ENCODE measurements at places on chromosomes 6 and 20.

DNA sequence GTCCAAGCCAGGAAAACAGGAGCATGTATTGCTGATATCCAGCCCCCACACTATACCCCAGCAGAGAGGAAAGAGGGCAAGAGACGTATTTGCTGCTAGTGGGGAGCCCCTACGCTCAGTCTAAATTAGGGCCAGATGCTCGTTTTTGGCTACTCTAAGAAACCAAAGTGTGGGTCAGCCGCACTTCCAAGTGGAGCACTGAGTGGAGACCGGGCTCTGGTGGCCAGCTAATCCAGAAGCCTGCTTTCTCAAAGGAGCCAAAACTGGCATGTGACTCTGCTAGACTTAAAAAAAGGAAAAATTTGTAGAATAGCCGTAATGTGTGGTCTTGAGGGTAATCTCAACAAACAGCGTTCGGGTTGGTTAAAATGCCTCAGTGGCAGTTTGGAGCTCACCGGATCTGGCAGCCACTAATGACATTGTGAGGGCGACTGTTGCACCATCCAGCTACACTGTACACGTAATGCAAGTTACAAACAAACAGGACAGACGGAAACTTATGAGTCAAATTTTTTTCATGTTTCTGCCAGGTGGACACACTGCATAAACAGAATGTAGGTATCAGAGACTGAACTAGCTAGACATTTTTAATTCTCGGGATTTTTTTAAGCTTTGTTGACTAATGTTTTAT, 230.9 kb downstream of the FOXC1 start:
- no peak for DNase-seq

GRCh38 chr6:85015396-85015990, 251.1 kb upstream of the TBX18 start:
- DNase-seq = peak; percentile 45

DNA sequence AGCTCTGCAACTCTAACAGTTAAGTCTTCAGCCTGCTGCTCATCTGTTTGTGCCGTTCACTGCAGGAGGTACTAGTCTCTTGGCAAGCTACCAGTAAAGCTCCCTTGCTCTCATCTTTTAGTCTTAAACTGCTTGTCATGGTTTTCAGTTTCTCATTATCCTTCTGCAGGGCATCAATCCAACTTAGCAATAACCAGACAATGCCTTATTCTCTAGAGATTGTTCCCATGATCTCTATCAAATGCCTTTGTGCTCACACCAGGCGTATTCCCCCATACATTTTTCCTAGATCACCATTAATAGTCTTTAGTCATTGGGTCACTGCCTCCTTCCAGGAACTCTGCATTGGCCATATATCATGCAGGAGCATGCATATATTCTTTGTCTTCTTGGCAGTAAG, 171.3 kb downstream of the GRM1 start:
- DNase-seq = no peak

DNA sequence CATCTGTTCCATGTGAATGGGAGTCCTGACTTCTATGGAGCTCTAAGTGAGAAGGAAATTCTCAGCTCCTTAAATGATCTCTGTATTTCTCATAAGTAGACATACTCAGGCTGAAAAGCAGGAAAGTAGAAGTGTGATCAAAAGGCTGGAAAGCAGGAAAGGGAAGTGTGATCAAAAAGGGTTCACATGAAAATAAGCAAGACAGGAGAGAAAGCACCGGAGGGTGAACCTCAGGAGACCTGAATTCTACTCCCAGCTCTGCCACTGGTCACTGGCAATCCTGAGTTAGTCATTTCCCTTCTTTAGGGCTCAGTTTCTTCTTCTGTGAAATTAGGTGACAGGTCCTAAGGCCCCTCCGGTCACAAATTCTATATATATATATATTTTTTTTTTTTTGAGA, 55.5 kb upstream of the TRERF1 start:
- DNase-seq = no peak

DNA sequence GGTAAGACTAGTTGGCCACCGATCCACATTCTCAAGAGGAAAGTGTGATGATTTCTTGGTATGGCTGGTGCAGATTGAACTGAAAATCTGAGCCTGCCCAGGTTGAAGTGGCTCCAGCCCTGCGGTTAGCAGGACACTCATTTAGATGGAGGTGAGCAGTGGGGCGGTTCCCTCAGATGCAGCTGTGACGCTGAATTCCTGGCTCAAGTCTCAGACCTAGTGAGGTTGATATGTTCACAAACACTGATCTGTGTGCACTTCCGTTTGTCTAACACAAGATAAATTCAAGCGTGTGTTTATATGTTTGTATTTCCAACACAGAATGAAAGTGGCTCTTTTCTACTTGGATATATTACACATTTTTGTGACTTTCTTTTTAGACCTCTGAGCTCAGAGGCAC, 83.4 kb upstream of the FRMD1 start:
- no peak for DNase-seq

DNA sequence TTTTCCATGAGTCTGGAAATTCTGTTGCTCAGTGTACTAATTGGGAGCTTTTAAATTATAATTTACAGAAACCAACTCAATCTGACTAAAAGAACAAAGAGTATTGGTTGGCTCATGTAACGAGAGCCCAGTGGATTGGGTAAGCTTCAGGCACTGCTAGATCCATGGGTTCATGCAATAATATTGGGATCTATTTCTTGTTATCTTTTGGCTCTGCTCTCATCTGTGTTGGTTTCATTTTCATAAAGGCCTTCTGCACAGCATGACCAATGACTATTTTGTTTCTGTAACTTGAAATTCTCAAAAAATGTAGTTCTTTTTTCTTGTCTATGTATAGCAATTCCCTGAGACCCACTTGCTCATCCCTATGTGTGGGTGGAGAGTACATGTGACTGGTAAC, 12.0 kb downstream of the SLC2A10 start:
- DNase-seq = no peak

- no peak for DNase-seq
Measured at GRCh38 chr6:131782764-131783163, 25.1 kb upstream of the ENPP1 start.

GRCh38 chr20:5973172-5973571, 22.7 kb downstream of the MCM8 start:
- no peak for DNase-seq

DNA sequence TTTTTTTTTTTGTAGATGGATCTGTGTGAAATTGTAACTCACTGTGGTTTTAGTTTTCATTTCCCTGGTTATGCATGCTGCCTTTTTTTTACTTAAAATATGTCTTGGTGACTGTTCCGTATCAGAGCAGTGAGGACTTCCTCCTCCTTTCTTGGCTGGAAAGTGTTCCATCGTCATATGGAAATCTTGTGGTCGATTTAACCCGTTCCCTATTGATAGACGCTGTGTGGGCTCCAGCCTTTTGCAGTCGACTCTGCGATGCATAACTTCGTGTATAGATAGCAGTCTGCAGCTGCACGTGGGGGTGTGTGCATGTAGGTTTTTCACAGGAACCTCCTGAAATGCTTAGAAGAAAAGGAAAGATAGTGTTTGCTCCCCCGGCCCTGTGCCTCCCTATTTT, 28.1 kb upstream of the PNPLA1 start:
- DNase-seq = peak; percentile 40

GRCh38 chr20:25296094-25297093, 48.5 kb downstream of the PYGB start:
- peak; percentile 42 for DNase-seq

GRCh38 chr6:65566117-65566516, 140.9 kb downstream of the EYS start:
- DNase-seq = no peak

GRCh38 chr6:36578431-36578830, 15.7 kb upstream of the SRSF3 start:
- peak; percentile 63 for DNase-seq

DNA sequence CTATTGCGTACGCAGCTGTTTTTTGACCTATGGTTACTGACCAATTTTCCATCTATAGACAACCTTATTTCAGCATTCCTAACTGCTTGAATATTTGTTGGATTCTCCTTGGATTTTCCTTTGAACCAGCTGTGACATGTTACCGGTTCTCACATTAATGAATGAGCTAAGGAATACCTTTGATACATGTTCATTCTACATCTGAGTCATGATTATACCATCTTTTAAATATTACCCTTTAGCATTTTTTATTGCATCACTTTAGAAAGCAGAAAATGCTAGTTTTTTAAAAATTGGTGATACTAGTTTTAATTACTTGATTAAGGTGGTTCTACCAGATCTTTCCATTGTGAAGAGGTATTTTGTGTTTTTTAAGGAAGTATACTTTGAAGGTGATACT, 1.9 kb upstream of the IGF2R start:
- DNase-seq = no peak

GRCh38 chr6:20092071-20092566, 120.2 kb downstream of the MBOAT1 start:
- peak; percentile 39 for DNase-seq

- no peak for DNase-seq
Measured at GRCh38 chr6:126396131-126396530, 56.2 kb downstream of the CENPW start.

GRCh38 chr20:20755231-20755630, 42.8 kb upstream of the RALGAPA2 start:
- DNase-seq = no peak

GRCh38 chr6:134605034-134605433, 287.1 kb upstream of the SGK1 start:
- no peak for DNase-seq

GRCh38 chr20:24837781-24838450, 111.2 kb upstream of the CST7 start:
- DNase-seq = no peak

Measured in K562 (cell line).